ENCODE measurements at places on chromosomes 7 and 10. TPM values are rescaled to one million over a fixed set of nuclear protein-coding genes. Genes with fewer than 3 reads are reported as not detected.

ZWINT gene
- total RNA-seq = 104 TPM

SOSTDC1 gene
- 1.9 TPM for total RNA-seq

POM121C gene
- 16.2 TPM for total RNA-seq

CPA4 gene
- not detected for total RNA-seq

TMEM229A gene
- total RNA-seq = 0.06 TPM

DNA sequence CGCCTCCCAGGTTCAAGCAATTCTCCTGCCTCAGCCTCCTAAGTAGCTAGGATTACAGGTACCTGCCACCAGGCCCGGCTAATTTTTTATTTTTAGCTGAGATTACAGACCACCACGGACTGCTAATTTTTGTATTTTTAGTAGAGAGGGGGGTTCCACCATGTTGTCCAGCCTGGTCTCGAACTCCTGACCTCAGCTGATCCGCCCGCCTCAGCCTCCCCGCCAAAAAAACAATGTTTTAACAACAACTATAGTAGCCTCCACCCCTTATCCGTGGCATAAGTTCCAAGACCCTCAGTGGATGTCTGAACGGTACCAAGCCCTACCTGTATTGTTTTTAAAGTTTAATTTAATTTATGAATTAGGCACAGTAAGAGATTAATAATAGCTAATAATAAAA, 48.2 kb downstream of the GNA12 start:
- H3K36me3 ChIP-seq = peaks cover 5% of the 10 kb centered on the region
- no peak overlapping the region for H3K27ac ChIP-seq
- H3K27me3 ChIP-seq = no peaks in the 10 kb centered on the region
- H3K4me1 ChIP-seq = no peaks in the 10 kb centered on the region

GRCh38 chr7:12731214-12731656, 43.8 kb downstream of the ARL4A start:
- DNase-seq = no peak
- no peak overlapping the region for H3K4me3 ChIP-seq
- no peaks in the 10 kb centered on the region for H3K36me3 ChIP-seq
- H3K4me1 ChIP-seq = peaks cover 11% of the 10 kb centered on the region
- H3K27ac ChIP-seq = no peak overlapping the region

- H3K36me3 ChIP-seq = no peaks in the 10 kb centered on the region
- no peaks in the 10 kb centered on the region for H3K27me3 ChIP-seq
- H3K4me3 ChIP-seq = no peak overlapping the region
- DNase-seq = peak; percentile 37
These were observed 37.5 kb downstream of the SMURF1 start for GRCh38 chr7:99106411-99106810.

DNA sequence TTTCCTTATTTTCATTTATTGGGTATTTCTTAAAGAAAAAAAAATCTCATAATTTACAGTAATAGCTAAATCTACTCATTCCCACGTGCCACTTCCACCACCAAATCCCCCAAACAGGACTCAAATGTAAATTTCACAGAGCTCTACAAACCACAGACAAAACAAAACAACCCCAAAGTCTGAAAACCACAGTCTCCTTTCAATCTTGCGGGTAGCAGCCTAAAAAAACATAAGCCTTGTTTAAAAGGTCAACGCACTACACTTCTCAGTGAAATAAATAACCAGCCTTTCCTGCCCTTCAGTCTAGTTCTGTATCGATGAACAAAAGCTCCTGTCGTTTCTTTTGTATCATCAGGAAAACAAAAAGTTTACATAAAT, 121.8 kb upstream of the AFAP1L2 start:
- H3K27me3 ChIP-seq = no peaks in the 10 kb centered on the region
- peaks cover 48% of the 10 kb centered on the region for H3K4me1 ChIP-seq
- no peaks in the 10 kb centered on the region for H3K36me3 ChIP-seq
- H3K27ac ChIP-seq = peak overlapping the region; percentile 30
- H3K4me3 ChIP-seq = peak overlapping the region; percentile 54

GRCh38 chr10:5303504-5303903, 61.3 kb upstream of the UCN3 start:
- no peaks in the 10 kb centered on the region for H3K36me3 ChIP-seq
- H3K27ac ChIP-seq = no peak overlapping the region
- no peak for DNase-seq
- H3K4me3 ChIP-seq = no peak overlapping the region

DNA sequence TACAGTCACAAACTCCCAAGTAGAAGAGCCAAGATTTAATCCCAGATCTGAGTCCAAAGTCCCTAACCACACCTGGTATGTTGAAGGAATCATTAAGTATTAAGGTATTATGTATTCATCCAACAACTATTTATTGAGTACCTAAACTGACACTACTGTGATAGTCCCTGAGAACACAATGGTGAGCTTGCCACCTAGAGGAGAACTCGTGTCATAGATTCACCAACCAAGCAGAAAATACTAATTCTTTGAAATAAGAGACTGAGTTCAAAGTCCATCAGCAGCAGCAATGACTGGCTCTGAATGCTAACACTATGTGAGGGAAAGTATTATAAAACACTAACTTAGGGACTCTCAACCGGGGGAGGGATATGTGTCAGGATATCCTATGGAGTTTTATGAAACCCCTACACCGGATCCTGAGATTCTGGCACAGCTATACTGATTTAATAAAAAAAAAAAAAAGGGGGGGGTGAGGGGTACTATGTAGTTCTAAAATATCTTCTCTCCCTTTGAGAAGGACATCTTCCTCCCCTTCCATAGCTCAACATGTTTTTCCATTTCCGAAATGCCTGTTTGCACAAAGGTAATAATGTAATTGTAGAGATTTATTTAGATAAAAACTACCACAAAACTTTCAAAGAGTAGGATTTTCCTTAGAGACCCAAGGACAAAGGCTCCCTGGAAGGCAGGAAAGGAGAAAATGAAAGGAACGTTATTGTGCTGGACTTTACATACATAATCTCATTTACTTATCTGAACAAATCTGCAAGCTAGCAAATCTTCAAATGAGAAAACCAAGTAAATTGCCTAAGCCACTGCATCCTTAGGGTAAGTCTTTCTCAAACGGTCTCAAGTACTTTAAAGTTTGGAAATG, 1.6 kb downstream of the NCOA4 start:
- peak; percentile 60 for DNase-seq
- no peaks in the 10 kb centered on the region for H3K27me3 ChIP-seq
- peaks cover 11% of the 10 kb centered on the region for H3K4me1 ChIP-seq
- peak overlapping the region; percentile 77 for H3K4me3 ChIP-seq
- H3K27ac ChIP-seq = no peak overlapping the region

DNA sequence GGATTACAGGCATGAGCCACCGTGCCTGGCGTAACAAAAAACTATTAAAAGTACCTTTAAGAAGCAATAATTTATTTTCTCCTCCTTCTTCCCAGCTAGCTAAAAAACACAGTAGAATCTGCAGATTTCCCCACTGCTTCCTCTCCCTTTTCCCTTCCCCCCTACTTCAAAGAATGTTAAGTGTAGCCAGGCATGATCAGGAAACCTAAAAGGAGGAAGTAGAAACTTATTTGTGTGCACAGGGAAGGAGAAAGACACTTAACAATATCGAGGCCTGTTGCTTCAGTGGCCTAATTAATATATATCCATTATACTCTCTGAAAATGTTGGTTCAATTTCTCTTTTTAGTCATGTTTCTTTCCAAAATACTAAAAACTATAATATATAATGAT, 127.7 kb downstream of the NRBF2 start:
- DNase-seq = no peak
- no peaks in the 10 kb centered on the region for H3K27me3 ChIP-seq
- no peak overlapping the region for H3K27ac ChIP-seq
- peaks cover 36% of the 10 kb centered on the region for H3K4me1 ChIP-seq
- no peaks in the 10 kb centered on the region for H3K36me3 ChIP-seq

GRCh38 chr10:33703501-33704213, 369.2 kb upstream of the NRP1 start:
- no peaks in the 10 kb centered on the region for H3K27me3 ChIP-seq
- no peak overlapping the region for H3K4me3 ChIP-seq
- H3K4me1 ChIP-seq = peaks cover 12% of the 10 kb centered on the region
- H3K27ac ChIP-seq = no peak overlapping the region
- no peak for DNase-seq

DNA sequence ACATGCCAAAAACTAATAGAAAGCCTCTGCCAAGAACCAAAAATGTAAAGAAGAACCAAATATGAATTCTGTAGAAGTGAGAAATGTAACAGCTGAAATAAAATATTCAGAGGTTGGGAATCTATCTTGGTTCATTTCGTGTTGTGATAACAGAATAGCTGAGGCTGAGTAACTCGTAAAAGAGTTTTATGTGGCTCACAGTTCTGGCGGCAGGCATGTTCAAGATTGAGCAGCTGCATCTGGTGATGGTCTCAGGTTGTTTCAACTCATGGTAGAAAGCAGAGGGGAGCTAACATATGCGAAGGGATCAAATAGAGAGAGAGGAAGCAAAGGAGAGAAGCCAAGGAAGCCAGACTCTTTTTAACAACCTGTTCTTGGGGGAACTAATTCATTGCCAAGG, 717.2 kb downstream of the TNS3 start:
- H3K4me3 ChIP-seq = no peak overlapping the region
- DNase-seq = no peak
- no peaks in the 10 kb centered on the region for H3K36me3 ChIP-seq
- H3K4me1 ChIP-seq = no peaks in the 10 kb centered on the region
- H3K27me3 ChIP-seq = no peaks in the 10 kb centered on the region
- no peak overlapping the region for H3K27ac ChIP-seq

DNA sequence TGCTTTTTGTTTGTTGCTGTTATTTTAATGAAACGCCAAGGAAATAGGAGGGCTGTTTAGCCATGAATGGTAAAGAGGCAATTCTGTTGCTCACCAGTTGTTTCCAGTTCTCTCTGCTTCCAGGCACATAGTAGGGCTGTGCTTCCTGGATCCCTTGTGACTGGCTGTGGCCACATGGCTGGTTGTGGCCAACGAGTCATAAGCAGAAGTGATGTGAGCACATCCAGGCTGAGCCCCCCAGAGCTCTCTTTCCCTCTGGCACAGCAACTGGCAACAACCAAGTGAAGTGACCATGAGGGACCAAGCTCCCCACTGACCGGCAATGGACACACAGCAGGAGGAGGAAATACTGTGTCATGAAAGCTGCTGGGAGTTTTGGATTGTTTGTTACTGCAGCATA, 10.3 kb downstream of the GRID1 start:
- DNase-seq = no peak
- H3K36me3 ChIP-seq = no peaks in the 10 kb centered on the region
- H3K27me3 ChIP-seq = peaks cover 22% of the 10 kb centered on the region
- H3K4me3 ChIP-seq = no peak overlapping the region

DNA sequence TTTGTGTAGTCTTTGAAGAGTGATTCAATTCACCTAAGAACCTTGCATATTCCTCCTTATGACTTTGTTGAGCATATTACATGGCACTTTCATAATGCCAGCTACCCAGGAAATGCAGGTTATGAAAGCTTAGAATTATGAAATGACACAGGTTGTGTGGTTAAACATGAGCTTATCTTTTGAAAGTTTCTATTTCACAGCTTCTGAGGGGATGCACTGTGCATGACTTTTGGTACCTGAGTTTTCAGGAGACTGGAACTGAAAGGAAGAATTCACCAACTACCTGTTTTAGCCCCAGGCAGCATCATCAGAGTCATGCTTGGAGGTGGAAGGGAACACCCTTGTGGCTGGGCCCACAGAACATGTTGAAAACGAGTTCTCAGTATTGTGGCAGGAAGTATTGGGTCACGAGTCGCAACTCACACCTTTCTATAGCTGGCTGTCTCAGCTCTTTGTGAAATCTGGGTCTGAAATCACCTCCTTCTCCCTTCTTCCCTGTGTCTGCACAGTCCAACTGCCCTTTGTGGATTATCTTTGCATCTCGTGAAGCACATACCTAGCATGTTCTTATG, 228.2 kb downstream of the PTEN start:
- H3K27ac ChIP-seq = no peak overlapping the region
- DNase-seq = no peak
- H3K4me1 ChIP-seq = no peaks in the 10 kb centered on the region
- H3K36me3 ChIP-seq = no peaks in the 10 kb centered on the region

DNA sequence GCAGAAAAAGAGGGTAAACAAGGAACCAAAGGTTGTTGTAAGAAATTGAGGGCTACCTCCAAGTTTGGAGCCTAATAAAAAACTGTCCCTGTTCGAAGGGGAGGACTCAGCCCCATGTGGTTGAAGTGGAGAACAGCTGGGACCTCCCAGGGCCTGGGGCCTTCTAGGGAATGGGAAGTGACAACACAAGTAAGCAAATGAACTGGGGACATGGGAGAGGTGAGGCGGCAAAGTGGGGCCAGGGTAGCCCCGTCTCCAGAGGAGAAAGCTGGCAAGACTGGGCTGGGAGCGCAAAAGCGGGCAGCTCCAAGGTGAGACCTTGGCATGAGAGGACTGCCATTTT, 198.1 kb downstream of the ZNF438 start:
- no peak overlapping the region for H3K27ac ChIP-seq
- no peak overlapping the region for H3K4me3 ChIP-seq
- H3K27me3 ChIP-seq = no peaks in the 10 kb centered on the region
- no peaks in the 10 kb centered on the region for H3K36me3 ChIP-seq

DNA sequence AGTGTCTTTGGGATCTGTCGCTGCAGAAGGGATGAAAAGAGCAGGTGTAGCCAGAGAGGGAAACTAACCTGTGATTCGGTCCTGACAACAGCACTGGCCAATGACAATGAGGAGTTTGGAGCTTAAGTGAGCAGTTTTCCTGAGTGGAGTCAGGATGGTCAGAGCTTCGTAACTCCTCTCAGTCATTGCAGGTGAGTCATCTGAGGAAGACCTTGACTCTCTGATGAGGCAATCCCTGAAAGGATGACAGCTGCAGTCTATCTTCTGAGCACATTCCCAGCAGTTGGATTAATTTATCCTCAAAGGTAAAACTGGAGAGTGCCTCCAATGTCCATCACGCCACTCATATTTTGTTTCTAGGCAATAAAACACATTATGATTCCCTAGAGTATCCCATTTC, 401.9 kb downstream of the POM121L12 start:
- H3K4me1 ChIP-seq = no peaks in the 10 kb centered on the region
- H3K36me3 ChIP-seq = no peaks in the 10 kb centered on the region
- H3K27me3 ChIP-seq = no peaks in the 10 kb centered on the region
- H3K27ac ChIP-seq = no peak overlapping the region
- no peak overlapping the region for H3K4me3 ChIP-seq

- no peak overlapping the region for H3K27ac ChIP-seq
- peaks cover 47% of the 10 kb centered on the region for H3K4me1 ChIP-seq
- DNase-seq = no peak
- no peaks in the 10 kb centered on the region for H3K36me3 ChIP-seq
- H3K27me3 ChIP-seq = no peaks in the 10 kb centered on the region
These were observed 56.5 kb downstream of the AFAP1L2 start for GRCh38 chr10:114347791-114348190.
